ENCODE measurements at places on chromosomes 5 and 9.

DNA sequence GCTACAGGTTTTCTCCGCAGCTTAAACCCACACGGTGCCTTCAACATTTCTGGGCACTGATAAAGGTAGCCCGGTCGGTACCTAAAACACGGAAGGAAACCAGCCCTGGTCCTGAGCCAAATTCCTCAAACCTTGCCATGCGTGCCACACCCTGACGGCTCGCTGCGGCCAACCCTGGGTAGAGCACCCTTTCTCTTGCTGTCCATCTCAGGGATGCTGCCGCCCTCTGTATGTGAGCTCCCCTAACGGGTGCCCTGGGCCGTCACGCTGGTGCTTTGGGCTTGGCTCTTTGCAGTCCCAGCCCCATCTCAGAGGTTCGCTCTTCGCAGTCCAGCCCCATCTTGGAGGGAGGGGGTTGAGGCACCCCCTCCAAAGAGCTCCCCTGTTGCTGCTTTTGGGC is 43.9 kb downstream of the PNPLA7 start:
- no peak for DNase-seq

GRCh38 chr5:172427202-172427601 is 27.1 kb downstream of the SH3PXD2B start:
- no peak for DNase-seq

DNA sequence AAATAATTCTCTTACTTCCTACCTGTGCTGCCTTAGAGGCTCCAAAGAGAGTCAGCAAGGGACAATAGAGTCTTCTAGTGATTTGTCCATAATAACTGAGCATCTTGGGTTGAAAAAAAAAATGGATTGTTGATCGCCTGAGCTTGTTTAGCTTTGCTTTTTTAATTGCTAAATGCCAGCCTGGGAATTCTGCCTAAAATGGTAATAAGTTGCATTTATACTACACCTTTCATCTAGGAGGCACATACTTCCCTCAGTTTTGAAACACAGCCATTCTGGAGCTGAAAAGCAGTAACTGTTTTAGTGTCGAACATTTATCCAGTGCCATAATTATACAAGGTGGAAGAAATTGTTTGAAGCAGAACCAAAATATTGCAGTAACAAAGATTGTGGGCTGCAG is 421.3 kb downstream of the CAAP1 start:
- DNase-seq: no peak

GRCh38 chr9:27108981-27109541 is at the start of gene TEK:
TSS of gene TEK (plus strand) at chr9:27109225. CDS start at chr9:27109591, 366 bp downstream.
- DNase-seq: peak; percentile 23
